AG09309 (cell line): ENCODE measurements at places on chromosomes 1 and 21.

DNA sequence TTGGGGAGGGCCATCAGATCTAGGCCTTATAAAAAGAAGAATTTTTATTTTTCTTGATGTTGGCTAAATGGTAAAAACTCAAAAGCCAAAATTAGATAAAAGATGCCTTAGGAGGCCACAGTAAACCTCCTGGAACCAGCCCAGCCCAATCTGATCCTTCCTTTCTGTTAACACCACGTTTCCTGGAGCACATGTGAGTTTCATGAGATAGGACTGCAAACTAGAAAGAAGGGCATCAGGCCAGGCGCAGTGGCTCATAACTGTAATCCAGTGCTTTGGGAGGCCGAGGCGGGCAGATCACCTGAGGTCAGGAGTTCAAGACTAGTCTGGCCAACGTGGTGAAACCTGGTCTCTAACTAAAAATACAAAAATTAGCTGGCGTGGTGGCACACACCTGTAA lies 6.7 kb downstream of the HSF2BP start:
- DNase-seq, result no peak

DNA sequence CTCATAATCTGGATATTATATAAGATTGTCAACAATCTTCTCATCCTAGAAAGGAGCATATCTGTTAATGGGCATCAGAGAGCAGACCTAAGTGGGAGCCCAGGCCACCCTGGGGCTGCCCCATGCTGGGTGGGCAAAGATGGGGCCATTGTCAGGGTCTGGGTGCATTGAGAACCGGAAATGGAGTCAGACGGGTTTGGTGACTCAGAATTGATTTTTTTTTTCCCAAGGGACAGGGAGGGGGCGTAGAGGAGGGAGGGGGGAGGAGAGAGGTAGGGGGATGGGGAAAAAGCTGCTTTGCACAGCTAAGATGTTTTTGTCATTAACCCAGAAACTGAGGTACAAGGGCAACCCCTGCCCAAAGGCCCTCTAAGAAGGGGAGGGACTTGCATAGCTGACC lies 1.3 kb downstream of the ATXN7L2 start:
- DNase-seq, result no peak

DNA sequence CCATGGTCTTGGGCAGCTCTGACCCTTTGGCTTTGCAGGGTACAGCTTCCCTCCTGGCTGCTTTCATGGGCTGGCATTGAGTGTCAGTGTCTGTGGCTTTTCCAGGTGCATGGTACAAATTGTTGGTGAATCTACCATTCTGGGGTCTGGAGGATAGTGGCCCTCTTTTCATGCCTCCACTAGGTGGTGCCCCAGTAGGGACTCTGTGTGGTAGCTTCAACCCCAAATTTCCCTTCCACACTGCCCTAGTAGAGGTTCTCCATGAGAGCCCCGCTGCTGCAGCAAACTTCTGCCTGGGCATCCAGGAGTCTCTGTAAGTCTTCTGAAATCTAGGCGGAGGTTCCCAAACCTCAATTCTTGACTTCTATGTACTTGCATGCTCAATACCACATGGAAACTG lies 494.5 kb upstream of the LRRC7 start:
- no peak for DNase-seq

GRCh38 chr1:24909388-24909898 lies 20.6 kb downstream of the RUNX3 start:
- DNase-seq, result no peak

GRCh38 chr21:14591377-14591776 lies 45.3 kb upstream of the SAMSN1 start:
- DNase-seq, result no peak

DNA sequence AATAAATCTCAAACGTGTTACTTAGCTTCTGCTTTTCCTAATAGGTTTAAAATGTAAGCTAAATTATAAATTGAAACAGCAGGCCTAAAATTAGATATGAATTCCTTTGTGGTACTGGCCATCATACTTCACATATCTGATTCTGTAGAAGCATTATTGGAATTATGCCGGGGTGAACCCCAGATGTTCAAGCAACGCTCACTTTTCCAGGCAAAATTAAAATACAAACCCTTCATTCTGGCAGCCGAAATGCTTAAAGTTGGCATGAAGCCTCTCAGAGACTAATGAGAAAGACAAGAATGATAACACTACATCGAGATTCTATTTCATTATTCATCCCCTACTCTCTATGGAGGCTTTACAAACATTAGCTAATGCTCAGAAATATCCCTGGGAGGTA lies 1352.7 kb upstream of the ADGRL2 start:
- peak; percentile 7 for DNase-seq

- DNase-seq, result no peak
These were observed at the start of gene SLC35F3 for GRCh38 chr1:233904633-233905415. TSS of gene SLC35F3 (plus strand) at chr1:233904676.

DNA sequence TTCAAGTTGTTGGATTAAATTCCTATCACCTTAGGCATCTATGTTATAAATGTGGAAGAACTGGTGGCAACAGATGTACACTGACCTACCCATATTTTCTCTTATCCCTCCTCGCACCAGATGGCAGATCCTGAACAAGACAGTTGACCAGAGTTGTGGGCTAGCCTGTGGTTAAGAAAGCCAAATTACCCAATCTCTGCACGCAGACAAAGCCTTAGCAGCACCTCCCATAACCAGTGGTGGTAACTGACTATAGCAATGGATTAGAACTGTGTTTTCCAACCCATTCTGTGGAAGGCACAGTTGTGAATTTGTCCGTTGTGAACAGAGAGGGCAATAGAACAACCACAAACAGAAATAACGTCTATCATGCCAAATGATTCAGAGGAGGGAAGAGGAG lies 20.6 kb downstream of the ABCB10 start:
- DNase-seq, result no peak

DNA sequence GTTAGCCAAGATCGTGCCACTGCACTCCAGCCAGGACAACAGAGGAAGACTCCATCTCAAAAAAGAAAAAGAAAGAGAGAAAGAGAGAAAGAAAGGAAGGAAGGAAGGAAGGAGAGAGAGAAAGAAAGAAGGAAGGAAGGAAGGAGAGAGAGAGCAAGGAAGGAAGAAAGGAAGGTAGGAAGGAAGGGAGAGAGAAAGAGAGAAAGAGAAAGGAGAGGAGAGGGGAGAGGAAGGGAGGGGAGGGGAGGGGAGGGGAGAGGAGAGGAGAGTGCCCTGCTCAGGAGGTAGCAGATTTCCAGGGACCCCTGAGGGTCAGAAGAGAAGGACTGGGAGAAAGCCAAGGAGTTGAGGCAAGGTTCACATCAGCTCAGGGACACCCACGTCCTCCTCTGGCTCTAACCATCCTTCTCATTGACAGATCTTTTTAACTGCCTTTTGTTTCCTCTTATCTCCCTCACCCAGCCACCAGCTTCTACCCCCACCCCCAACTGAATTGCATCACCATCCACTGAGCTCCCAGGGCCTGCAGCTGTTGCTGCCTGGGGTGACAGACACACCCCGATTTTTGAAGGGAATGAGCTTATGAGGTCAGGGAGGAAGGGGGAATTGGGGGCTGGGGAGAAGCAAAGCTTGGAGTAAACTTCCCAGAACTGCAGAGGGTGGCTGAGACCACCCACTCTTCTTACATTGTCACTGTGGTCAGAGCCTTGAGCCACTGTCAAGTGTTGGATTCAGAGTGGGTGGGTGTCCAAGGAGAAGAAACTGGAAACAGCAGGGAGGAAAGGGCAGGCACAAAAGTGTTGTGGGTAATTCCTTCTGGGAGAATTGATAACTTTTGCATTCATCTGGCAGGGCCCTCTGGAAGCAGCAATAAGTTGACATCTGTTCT lies 91.6 kb downstream of the GLUL start:
- DNase-seq, result peak; percentile 7

DNA sequence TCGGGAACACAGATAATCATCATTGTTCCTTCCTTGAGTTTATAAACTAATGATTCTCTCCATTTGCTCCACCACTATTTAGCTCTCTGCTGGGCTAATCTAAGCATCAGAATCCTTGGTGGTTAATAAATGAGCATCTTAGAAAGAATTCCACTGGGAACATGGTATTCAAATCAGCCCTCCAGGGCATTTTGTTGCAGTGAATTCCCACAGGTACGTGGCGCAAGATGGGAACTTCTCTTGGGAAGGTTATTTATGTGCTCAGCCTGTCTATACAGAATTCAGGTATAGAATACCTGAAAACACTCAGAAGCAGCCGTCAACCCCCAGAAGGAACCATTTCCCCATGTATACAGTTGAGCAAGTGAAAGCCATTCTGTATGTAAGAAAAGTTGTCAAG lies 131.5 kb downstream of the NTNG1 start:
- DNase-seq, result no peak

GRCh38 chr1:66445492-66446181 lies 88.3 kb upstream of the SGIP1 start:
- no peak for DNase-seq

GRCh38 chr1:88466011-88466410 lies 218.1 kb upstream of the PKN2 start:
- DNase-seq, result no peak

DNA sequence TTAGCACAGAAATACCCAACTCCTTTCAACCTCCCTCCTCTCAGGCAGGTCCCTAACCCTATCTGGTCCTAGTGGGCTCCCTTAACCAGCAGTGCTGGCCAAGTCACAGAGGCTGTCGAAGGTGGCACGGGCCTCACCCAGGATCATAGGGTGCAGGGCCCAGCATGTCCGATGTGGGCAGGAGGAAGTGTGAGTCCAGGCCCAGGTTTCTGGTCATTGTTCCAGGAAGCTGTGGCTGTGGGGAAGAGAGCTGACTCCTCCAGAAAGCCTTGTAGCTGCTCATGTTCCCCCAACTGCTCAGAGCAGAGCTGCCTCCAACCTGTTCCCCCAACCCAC lies 2.4 kb downstream of the CCDC17 start:
- DNase-seq, result no peak

- DNase-seq, result no peak
These were observed 10.0 kb upstream of the MORC3 start for GRCh38 chr21:36310016-36310415.

- DNase-seq, result no peak
These were observed 18.2 kb upstream of the QSOX1 start for GRCh38 chr1:180136331-180136967.

GRCh38 chr1:226108935-226109828 lies 46.7 kb downstream of the H3-3A start:
- no peak for DNase-seq

DNA sequence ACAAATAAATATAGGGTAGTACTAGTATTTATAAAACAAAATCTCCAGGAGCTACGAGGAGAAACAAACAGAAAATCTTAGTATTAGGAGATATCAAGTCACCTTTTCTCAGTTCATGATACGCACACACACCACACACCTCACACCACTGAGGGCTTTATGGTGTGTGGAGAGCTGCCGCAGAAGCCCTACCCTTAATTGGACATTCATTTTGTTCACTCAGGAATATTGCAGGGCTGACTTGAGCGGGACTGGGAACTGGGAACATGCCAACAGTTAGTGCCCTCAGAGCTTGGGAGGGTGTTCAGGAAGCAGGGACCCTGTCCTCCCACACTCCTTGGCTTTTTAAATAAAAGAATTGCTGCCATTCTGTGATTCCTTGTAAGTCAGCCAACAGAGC lies 386.8 kb downstream of the RYR2 start:
- DNase-seq, result no peak

GRCh38 chr21:29829564-29830275 lies 110.1 kb downstream of the GRIK1 start:
- DNase-seq, result no peak

DNA sequence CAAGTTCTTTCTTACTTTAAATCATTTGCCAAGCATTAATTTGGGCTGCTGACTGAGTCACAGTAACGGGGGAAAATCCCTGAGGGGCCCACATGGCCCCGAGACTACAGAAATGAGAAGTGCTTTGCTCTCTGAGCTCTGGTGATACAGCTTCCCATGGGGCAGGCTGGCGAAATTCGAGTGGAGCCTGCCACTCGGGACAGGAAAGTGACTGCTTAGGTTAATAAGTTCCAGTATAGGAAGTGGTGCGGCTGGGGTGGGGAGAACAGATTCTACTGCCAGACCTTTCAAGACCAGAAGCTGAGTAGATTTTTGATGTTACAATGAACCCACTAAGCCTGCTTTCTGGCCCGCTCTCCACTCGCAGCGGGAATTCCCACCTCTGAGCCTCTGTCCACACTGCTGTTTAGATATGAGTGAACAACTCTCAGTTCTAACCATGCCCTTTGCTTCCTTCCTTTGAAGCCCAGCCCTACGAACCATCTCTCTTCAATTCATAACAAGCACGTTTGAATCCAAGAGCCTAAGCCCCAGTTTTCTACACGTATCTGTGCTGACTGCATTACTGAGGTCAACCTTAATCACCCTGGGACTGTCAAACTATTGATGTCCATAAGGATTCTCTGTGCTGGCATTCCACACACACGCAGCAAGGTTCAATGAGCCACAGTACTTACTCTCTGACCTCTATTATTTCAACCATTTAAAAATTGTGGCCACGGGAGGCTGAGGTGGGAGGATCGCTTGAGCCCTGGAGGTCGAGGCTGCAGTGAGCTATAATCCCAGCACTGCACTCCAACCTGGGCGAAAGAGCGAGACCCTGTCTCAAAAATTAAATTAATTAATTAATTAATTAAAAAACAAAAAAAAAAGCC lies 9.6 kb downstream of the ZBTB17 start:
- DNase-seq, result no peak

DNA sequence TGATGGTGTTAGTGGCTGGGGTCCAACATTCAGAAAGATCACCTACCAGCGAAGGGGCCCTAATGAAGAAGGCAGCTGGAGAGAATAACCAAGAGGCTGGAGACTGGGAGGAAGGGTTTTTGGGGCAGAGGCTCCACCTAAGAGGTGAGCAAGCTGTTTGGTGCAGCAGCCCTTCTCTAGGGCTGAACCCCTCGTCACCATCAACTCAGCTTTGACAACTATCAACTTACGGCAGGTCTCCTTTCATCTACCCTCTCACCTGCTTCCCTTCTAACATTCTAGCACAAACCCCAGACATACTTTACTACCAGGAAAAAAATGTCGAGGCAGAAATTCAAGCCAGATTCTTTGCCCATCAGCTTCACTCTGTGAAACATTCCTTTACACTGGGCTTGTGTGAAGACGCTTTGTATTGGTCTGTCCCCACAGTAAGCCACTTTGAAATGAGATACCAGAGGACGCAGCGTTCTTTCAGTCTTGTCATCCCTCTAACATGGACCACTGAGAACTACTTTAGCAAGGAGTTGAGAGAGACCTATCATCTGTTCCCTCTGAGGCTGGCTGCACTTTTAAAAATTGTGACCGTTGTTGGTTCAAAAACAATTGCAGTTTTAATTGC lies 84.6 kb downstream of the RAVER2 start:
- DNase-seq, result no peak

DNA sequence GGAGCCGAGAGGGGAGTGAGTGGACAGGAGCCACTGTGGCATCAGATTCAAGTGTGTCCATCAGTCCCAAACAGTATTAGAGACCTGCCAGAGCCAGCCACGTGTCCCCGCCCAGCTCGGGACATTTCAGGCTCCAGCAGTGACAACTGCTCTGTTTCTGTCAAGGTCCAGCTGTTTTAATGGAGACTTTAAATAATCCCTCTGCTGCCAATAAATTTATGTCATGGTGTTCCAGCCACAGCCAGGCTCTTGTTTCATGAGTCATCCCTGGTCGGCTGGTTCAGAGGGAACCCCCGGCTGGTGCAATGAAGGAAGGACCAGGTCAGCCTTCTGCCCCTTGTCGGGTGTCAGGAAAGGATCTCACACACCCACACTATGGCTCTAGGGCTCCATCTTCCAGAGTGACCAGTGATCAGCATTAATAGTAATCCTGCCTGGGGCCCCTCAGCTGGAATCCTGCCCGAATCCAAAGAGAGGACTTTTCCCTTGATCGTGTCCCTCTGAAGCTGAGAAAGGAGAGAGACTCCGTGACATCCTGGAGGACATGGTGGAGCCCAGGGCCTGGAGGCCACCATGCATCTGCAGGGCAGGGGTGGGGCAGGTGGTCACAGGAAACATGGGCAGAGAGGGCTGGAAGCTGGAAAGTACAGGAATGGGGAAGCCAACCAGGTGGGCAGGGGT lies 197.3 kb downstream of the MATN1 start:
- DNase-seq, result peak; percentile 57
